Epithelial cell of prostate (primary cell): ENCODE measurements at places on chromosomes 1 and 21.
A peak's percentile ranks its signal among the peaks of the same experiment; 100 is the strongest.

GRCh38 chr1:197137322-197137721, 9.1 kb downstream of the ASPM start:
- no peak for DNase-seq

GRCh38 chr1:74847715-74848114, 114.8 kb downstream of the TYW3 start:
- no peak for DNase-seq

DNA sequence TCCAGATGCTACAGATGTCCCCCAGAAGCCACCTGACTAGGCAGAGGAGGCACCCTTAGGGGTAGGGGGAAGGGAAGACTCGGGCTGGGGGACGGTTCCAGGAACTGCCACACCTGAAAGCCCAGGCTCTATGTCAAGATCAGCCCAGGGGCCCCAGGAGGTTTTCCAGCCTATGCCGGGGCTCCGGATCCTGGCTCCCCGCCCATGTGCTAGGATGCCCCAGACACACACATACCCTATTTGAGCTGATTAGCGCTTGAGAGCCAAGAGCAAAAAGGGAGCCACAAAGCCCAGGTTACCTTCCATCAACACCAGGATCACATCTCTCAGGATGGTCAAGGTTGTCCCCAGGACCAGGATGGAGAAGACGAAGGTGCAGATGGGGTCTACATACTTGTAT, 4.5 kb downstream of the SLC30A2 start:
- no peak for DNase-seq

DNA sequence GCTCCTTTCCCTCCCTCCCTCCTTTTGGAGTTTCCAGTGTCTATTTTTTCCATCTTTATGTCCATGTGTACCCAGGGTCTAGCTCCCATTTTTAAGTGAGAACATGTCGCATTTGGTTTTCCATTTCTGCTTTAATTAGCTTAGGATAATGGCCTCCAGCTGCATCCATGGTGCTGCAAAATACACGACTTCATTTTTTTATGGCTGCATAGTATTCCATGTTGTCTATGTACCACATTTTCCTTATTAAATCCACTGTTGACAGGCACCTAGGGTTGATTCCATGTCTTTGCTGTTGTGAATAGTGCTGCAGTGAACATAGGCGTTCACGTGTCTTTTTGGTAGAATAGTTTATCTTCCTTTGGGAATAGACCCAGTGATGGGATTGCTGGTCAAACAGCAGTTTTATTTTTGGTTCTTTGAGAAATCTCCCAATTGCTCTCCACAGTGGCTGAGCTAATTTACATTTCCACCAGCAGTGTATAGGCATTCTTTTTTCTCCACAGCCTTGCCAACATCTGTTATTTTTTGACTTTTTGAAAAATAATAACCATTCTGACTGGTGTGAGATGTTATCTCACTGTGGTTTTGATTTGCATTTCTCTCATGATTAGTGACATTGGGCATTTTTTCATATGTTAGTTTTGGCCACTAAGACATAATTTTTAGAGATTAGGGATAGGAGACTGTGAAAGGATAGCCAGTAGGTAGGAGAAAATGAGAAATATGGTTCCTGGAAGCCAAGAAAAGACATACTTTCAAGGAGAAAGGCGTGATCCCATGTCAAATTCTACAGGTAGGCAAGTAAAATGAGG, 50.4 kb downstream of the ADAMTS1 start:
- DNase-seq = no peak

GRCh38 chr1:232291681-232292080, 338.3 kb downstream of the SIPA1L2 start:
- no peak for DNase-seq

DNA sequence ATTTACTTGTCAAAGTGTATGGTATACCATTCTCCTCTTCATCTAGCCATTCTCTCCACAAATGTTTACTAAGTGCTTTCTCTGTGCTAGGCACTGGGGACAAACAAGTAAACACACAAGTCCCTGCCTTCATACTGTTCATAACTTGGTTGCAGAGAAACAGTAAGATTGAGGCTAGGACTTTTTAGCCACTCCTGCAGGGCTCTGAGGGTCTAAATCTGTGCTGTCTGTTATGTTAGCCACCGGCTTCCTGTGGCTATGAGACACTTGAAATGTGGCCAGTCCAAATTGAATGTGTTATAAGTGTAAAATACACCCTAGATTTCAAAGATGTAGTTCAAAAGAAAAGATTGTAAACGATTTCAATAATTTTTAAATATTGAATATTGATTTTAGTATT, 50.2 kb downstream of the AZIN2 start:
- DNase-seq = no peak

DNA sequence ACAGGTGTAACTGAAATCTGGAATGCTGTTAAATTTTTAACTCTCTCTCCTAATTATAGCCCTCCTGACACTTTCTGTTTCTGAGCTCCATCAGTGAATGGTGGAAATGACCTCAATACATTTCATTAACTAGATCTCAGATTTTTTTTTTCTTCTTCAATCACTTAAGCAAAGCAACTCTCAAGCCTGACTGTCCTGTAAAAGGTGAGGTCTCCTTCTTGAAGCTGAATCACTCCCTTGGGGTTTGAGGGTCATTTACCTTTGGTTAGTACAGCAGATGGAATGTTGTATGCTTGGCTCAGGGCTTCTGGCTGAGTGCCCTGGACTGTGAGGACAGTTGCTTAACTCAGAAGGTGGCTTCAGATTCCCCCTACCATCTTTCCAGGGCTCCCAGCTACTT, 518.7 kb downstream of the PTPRC start:
- DNase-seq = peak; percentile 14

DNA sequence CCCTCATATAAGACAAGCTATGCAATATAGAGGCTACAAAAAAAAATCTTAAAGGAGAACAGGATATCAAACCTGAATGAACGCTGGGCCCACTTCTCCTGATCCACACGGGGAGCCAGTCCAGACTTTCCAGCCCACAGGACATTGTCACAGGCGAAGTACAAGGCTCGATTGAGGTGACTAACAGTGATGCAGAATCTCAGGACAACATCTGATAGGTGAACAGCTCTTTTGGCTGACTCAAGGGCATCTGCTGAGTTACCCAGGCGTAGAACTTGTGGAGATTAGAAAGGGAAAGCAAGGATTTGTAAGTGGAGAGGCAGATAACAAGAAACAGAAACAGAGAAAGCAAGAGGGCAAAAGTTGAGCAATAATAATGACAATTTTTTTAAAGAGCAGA, 1.8 kb downstream of the PEX11B start:
- DNase-seq = no peak

- no peak for DNase-seq
Measured at GRCh38 chr1:232186931-232187330, 443.0 kb downstream of the SIPA1L2 start.
